ENCODE measurements at places on chromosomes 13 and 19. TPM values are rescaled to one million over a fixed set of nuclear protein-coding genes. Genes with fewer than 3 reads are reported as not detected.

DNA sequence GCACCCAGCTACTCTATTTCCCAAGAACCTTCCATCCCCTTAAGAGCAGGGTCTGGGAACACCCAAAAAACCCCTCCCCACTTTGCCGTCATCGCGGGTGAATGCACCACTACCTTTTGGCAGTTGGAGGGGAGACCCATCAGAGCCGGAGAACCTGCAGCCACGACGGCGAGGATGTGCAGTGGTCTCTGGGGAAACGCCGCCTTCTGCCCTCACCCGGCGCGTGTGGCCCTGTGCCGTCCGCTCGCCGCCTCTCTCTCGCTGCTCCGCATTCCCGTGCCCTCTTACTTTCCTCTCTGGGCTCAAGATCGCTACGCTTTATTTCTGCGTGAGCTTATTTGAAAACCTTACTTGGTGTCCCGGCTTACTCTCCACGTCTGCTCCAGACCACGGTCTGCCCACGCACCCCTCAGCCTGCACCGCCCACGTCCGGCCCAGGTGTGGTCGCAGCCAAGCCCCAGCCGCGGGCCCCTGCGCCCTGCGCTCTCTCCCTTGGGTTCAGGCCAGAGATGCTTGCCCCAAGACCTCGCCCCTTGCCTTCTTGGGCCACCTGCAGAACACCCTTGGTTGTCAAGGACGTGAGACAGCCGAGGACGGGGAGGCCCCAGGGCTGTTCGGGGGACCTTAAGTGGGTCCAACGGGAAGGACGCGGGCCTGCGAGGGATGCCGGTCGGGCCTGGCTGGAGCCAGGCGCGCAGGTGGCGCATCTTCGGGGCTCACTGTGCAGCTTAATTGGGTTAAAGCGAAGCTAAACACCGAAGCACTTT, 2.0 kb upstream of the MAB21L1 start:
- DNase-seq, result no peak

- no peak for DNase-seq
Observed at GRCh38 chr13:53254500-53254899, 225.9 kb downstream of the OLFM4 start.

- DNase-seq, result no peak
Observed at GRCh38 chr13:21075379-21076249, 14.2 kb upstream of the LATS2 start.

GRCh38 chr19:14416817-14417231, 2.3 kb downstream of the DDX39A start:
- peak; percentile 41 for DNase-seq

Gene CELF5
- not detected for total RNA-seq

GRCh38 chr19:1853295-1854038, 5.2 kb upstream of the REXO1 start:
- DNase-seq, result peak; percentile 74

Gene HIPK4
- total RNA-seq, result not detected

- DNase-seq, result no peak
Observed at GRCh38 chr19:15468675-15469512, 4.5 kb upstream of the RASAL3 start.

Gene ZNF607
- total RNA-seq, result 3.2 TPM

DNA sequence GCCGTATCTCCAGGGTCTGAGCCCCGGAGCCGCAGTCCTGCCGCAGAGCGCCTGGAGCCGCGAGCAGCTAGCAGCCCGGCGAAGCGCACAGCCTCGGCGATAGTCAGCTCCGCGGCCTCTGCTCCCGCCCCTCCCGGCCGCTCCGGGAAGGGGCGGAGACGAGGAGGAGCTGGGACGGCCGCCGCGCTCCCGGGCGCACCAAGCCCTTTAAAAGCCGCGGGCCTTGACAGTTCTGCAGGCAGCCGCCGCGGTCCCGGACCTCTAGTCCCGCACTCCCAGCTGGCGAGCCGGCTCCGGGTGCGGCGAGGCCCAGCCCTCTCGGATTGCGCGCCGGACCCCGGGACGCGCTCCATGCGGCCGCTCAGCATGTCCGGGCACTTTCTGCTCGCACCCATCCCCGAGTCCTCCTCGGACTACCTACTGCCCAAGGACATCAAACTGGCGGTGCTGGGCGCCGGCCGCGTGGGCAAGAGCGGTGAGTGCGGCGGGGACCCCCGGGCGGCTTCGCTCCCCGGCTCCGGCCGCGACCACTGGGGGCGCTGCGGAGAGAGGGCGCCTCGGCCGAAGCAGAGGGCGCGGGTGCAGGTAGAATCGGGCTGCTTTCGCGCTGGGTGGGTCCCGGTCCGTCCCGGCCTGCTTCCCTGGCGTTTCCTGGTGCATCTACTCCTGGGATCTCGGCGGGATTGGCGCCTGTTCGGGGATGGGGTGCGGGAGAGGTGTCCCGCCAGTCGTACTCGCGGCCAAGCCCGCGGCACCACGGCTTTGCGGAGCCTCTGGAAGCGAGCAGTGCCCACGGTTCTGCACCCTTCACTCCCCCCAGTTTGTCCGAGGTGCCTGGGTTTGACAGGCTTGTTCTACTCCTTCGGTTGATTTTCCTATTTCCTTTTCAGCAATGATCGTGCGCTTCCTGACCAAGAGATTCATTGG, at the start of gene RASL11A:
Gene RASL11A, plus strand, starts transcription at position 237 of the 927 bp plus-strand sequence. Its CDS starts 115 bp downstream, at position 352.
- DNase-seq, result peak; percentile 87

Gene NCAN
- total RNA-seq, result not detected

- DNase-seq, result no peak
Observed at GRCh38 chr19:5250127-5250659, 90.4 kb downstream of the PTPRS start.

GRCh38 chr13:85031771-85032170, 767.4 kb downstream of the SLITRK6 start:
- DNase-seq, result no peak

Gene ONECUT3
- total RNA-seq, result not detected

GRCh38 chr19:488505-489417, 7.5 kb upstream of the MADCAM1 start:
- peak; percentile 91 for DNase-seq

DNA sequence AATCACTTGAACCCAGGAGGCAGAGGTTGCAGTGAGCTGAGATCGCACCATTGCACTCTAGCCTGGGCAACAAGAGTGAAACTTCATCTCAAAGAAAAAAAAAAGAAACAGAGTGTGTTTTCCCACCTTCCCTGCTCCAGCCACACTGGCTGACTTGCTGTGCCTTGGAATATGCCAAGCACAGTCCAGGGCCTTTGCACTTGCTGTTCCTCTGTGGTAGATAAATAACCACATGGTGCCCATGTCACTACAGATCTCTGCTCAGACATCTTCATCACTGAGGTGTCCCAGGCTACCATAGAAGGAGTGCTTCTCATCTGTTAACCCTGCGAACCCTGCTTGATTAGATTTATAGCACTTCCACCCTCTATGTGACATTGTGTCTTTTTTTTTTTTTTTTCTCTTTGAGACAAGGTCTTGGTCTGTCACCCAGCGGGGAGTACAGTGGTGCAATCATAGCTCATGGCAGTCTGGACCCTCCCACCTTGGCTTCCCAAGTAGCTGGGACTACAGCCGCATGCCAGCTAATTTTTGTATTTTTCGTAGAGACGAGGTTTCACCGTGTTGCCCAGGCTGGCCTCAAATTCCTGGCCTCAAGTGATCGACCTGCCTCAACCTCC, 10.4 kb downstream of the SMARCA4 start:
- DNase-seq, result no peak

Gene S1PR4
- not detected for total RNA-seq

DNA sequence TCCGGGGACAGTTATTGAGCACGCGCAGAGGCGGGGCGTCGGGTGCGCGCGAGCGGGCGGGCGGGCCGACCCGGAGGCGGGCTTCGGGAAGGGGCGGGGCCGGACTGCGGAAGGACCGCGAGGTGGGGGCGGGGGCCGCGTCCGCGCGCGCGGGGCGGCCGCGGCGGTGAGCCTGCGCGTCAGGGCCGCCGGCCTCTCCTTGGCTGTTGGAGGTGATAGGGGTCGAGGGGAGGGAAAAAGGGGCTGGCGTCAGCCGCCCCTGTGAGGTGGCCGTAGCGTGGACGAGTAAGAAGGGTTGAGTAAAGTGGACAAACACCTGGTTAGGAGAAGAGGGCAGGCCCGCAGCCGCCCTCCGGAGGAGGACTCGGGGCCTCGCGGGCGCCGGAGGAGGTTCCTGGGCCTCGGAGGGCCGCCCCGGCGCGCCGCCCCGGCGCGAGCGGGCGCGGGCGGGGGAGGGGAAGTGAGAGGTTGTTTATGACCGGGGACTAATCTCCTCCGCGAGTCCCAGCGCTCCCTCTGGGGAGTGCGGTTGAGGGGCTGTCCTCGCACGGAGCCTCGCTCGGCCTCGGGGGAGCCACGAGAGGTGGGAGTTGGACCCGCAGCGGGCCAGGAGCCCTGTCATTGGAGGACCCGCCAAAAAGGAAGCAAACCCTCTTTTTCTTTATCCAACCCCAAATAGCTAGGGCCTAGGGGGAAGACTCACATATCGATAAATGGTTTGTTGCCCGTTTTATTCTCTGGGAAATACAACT, 547 bp upstream of the INTS6 start:
- DNase-seq, result no peak

- DNase-seq, result no peak
Observed at GRCh38 chr19:19597809-19598306, 20.6 kb downstream of the PBX4 start.

DNA sequence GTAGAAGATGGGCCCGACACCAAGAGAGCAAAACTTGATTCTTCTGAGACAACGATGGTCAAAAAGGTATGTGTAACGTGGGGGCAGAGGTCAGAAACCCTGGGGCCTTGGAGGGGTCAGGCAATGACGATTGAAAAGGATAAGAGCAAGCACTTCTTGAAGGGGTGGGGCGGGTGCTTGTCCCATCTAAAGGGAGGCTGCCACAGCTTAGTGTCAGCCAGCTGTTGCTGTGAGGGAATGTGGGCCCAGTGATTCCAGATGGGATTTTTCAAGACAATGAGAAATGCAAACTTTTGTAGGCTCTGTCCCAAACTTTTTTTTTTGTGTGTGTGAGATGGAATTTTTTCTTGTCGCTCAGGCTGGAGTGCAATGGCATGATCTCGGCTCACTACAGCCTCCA, 24.5 kb downstream of the SAE1 start:
- DNase-seq, result peak; percentile 82

DNA sequence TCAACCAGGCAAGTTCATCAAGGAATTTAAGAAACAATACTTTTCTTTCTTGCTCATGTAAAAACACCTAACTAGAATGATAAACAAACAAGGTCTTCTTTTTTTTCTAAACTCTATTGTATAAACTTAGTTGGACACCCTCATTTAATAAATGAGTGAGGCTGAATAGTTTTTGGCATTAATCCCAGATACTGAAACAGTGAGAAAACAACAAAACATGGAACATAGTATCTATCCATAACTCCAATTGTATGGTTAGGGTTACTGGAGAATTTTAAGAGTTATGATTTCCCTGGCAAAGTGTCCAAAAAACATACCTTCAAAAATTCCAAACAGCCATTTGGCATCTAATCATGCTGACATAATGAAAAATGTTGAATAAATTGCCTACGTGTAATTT, 5.8 kb upstream of the POMP start:
- DNase-seq, result no peak

Data from fibroblast of the aortic adventitia (primary cell).